ENCODE measurements at places on chromosomes 13 and 19.

GRCh38 chr19:1851654-1852580 is 3.6 kb upstream of the REXO1 start:
- H3K36me3 ChIP-seq, result no peaks in the 10 kb centered on the region
- H3K27ac ChIP-seq, result peak overlapping the region; percentile 71
- H3K27me3 ChIP-seq, result no peaks in the 10 kb centered on the region
- peak; percentile 78 for DNase-seq
- H3K4me1 ChIP-seq, result peaks cover 47% of the 10 kb centered on the region

DNA sequence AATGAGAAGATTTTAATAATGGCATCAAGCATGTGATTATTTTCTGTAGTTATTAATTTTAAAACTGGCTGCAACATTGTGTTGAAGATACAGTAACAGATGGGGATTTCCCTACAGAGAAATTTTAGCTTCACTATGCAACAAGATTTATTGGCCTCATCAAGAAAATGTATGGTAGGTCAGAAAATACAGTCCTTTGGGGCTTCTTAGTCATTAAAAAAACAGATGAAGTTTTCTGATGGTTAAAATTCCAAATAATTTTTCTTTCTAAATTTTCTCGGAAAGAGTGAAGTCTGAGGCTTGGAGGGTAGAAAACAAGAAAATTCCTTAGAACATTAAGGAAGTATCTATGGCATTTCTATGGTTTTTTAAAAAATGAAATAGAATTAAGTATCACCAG is 1790.8 kb upstream of the PCDH20 start:
- H3K27ac ChIP-seq, result no peak overlapping the region
- no peaks in the 10 kb centered on the region for H3K27me3 ChIP-seq
- H3K4me1 ChIP-seq, result no peaks in the 10 kb centered on the region
- H3K36me3 ChIP-seq, result no peaks in the 10 kb centered on the region
- H3K4me3 ChIP-seq, result no peak overlapping the region
- DNase-seq, result no peak

DNA sequence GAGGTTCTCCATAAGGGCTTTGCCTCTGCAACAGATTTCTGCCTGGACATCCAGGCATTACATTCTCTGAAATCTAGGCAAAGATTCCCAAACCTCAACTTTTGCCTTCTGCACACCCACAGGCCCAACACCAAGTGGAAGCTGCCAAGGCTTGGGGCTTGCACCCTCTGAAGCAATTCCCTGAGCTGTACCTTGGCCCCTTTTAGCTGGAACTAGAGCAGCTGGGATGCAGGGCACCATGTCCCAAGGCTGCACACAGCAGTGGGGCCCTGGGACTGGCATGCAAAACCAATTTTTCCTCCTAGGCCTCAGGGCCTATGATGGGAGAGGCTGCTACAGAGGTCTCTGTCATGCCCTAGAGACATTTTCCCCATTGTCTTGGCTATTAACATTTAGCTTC is 943.2 kb downstream of the PCDH17 start:
- H3K27me3 ChIP-seq, result no peaks in the 10 kb centered on the region
- H3K4me1 ChIP-seq, result no peaks in the 10 kb centered on the region
- no peak for DNase-seq
- H3K4me3 ChIP-seq, result no peak overlapping the region

GRCh38 chr13:40178130-40178529 is 488.3 kb downstream of the FOXO1 start:
- no peak overlapping the region for H3K27ac ChIP-seq
- no peaks in the 10 kb centered on the region for H3K27me3 ChIP-seq
